ENCODE measurements at places on chromosomes 12 and 14. TPM values are rescaled to one million over a fixed set of nuclear protein-coding genes. Genes with fewer than 3 reads are reported as not detected.

Gene TCHP
- total RNA-seq = 20.4 TPM

Gene TOGARAM1
- 8.5 TPM for total RNA-seq

Gene GLI1
- total RNA-seq = 5.8 TPM

Gene CLEC1B
- total RNA-seq = not detected

Gene CCDC88C
- 0.09 TPM for total RNA-seq

Gene JAG2
- total RNA-seq = 0.10 TPM

Gene FSCB
- not detected for total RNA-seq

Gene CGRRF1
- 14.0 TPM for total RNA-seq

Gene SERPINA12
- not detected for total RNA-seq

Gene CARMIL3
- not detected for total RNA-seq

Gene SLC6A15
- not detected for total RNA-seq

Gene PPP1R1A
- not detected for total RNA-seq

Gene TIGAR
- total RNA-seq = 39.6 TPM

Gene HCAR2
- total RNA-seq = not detected

Gene CFAP73
- not detected for total RNA-seq

Gene DDHD1
- 9.0 TPM for total RNA-seq

Gene KCNA1
- total RNA-seq = not detected

Gene KLRC3
- total RNA-seq = not detected

Gene SERPINA9
- not detected for total RNA-seq

Data from HFFc6 (cell line).